ENCODE measurements at places on chromosomes 5 and 9. TPM values are rescaled to one million over a fixed set of nuclear protein-coding genes. Genes with fewer than 3 reads are reported as not detected.

Gene LCN10
- polyA plus RNA-seq = 7.8 TPM

Gene WWC1
- 28.6 TPM for polyA plus RNA-seq

Gene CDH10
- polyA plus RNA-seq = 0.52 TPM

Gene FBN2
- 21.8 TPM for polyA plus RNA-seq

Gene PCDHB5
- polyA plus RNA-seq = 2.1 TPM

Gene DOCK8
- polyA plus RNA-seq = 15.8 TPM

GRCh38 chr5:179530069-179530998 is 20.0 kb upstream of the RUFY1 start:
- peak; percentile 16 for DNase-seq
- no peaks in the 10 kb centered on the region for H3K36me3 ChIP-seq
- peak overlapping the region; percentile 43 for H3K4me3 ChIP-seq
- H3K4me1 ChIP-seq = no peaks in the 10 kb centered on the region
- peaks cover 10% of the 10 kb centered on the region for H3K27me3 ChIP-seq

DNA sequence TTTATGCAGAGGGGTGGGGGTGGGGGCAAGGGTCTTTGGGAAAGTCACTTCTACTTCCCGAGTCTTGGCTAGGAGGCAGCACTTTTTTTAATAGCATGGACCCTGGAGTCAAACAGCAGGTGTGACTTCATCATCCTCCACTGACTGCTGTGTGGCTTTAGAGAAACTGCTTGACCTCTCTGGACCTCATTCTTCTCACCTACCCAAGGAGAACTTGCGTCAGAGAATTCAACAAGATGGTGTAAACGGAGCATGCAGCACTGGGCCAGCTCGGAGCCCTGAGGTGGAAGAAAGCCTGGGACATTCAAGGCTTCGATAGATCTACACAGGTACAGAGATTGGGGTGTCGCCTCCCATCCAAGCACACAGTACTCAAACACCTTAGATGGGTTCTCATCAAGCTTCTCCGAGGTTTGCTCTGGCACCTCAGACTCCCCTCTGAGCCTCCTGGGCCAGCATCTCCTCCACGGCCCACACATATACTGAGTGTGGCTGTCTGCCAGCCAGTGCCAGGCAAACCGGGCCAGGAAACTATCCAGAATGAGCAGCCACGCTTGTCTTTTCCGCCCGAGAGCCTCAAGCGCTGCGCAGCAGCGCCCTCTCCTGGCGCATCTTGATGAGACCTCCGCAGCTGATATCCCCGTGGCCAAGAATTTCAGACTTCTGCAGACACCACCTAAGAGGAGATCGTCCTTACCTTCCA is 4.6 kb upstream of the SLC25A48 start:
- H3K4me3 ChIP-seq = no peak overlapping the region
- H3K27ac ChIP-seq = no peak overlapping the region
- H3K27me3 ChIP-seq = peaks cover 59% of the 10 kb centered on the region
- H3K36me3 ChIP-seq = no peaks in the 10 kb centered on the region
- peak; percentile 62 for DNase-seq
- no peaks in the 10 kb centered on the region for H3K4me1 ChIP-seq

GRCh38 chr5:59893429-59894227 is at the start of gene PDE4D:
Gene PDE4D, minus strand, starts transcription at chr5:59893726.
- peak; percentile 7 for DNase-seq
- peaks cover 43% of the 10 kb centered on the region for H3K27me3 ChIP-seq
- peaks cover 3% of the 10 kb centered on the region for H3K4me1 ChIP-seq
- H3K27ac ChIP-seq = no peak within 1 kb of the TSS

DNA sequence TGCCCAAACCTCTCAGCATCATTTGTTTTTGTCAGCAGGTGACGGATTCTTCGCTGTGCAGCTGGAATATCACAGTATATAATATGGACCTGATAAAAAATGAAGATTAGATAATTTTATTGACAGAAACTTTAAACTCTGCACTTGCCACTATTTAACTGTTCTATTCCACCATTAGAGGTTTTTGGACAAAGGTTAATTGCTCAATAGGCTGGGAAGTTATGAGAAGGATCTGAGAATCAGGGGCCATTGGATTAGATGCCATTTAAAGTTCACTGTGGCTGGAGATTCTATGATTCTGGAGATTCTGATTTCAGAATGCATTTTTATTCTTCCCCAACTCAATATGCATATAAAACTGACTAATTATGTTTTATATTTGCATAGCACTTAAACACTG is 59.8 kb upstream of the ANXA1 start:
- peak; percentile 21 for DNase-seq
- no peaks in the 10 kb centered on the region for H3K4me1 ChIP-seq
- no peaks in the 10 kb centered on the region for H3K27me3 ChIP-seq
- H3K4me3 ChIP-seq = no peak overlapping the region

DNA sequence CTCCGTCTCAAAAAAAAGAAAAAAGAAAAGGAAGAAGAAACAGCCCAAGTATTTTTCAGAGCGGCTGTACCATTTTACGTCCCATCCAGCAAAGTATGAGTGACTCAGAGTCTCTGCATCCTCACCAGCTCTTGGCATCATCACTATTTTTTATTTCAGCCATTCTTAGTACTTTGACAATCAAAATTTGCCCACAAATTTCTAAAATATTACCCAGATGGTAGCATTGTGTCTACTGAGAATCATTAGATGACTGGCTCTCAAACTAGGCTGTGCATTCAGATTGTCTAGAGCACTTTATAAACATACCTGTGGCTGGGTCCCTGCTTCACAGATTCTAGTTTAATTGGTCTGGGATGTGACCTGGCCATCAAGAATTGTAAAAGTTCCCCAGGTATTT is 21.6 kb upstream of the MELK start:
- no peaks in the 10 kb centered on the region for H3K36me3 ChIP-seq
- H3K4me3 ChIP-seq = no peak overlapping the region
- H3K4me1 ChIP-seq = no peaks in the 10 kb centered on the region
- H3K27ac ChIP-seq = no peak overlapping the region
- no peak for DNase-seq
- no peaks in the 10 kb centered on the region for H3K27me3 ChIP-seq

DNA sequence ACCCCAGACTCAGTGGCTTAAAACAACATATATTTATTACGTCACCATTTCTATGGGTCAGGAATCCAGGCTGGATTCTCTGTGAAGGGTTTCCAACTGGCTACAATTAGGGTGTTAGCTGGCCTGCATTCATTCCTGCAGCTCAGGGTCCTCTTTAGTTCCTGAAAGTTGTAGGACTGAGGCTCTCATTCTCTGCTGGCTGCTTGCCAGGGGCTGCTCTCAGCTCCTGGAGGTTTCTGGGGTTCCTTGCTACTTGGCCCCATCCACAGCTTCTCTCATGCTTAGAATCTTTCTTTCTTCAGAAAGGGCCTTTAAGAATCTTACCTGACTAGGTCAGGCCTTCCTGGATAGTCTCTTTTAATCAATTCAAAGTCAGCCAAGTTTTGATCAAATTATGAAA is 424.6 kb downstream of the GADD45G start:
- H3K4me3 ChIP-seq = no peak overlapping the region
- DNase-seq = no peak
- H3K27ac ChIP-seq = no peak overlapping the region
- H3K27me3 ChIP-seq = no peaks in the 10 kb centered on the region
- H3K36me3 ChIP-seq = no peaks in the 10 kb centered on the region

- H3K36me3 ChIP-seq = no peaks in the 10 kb centered on the region
- H3K4me3 ChIP-seq = no peak overlapping the region
- H3K4me1 ChIP-seq = no peaks in the 10 kb centered on the region
- H3K27me3 ChIP-seq = peaks cover 2% of the 10 kb centered on the region
Observed at GRCh38 chr5:135705141-135705631, 126.4 kb upstream of the CXCL14 start.

DNA sequence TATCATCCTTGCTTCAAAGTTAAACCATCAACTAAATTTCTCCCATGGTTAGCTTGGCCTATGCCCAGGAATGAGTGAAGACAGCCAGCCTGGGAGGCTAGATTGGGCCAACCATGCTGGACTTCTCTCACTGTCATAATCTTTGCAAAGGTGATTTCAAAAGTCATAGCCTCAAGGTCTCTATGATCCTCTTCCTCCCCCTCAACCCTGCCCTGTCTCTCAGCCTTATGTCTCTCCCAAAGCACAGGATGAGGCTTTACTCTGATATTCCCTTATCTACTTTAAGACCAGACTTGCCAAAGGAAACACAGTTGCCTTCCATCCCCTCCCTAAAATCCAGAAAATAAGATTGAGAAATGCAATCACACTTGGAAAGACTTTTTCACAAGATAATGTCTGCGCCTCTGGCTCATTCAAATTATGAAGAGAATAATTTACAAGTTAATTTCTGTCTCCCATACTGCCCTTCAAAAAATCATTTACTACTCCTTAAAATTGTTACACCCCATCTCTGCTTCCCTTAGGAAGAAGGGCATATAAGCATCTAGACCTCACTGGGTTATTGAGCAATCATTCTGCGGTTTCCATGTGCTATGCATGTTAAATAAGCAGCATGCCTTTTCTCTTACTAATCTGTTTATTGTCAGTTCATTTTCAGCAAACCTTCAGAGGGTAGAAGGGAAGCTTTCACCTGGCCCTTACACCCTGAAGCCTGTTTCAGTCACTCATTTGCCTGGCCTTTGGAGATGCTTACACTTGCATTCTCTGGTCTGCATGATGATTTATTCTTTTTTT is 113.8 kb upstream of the ANKRD55 start:
- no peaks in the 10 kb centered on the region for H3K27me3 ChIP-seq
- H3K4me3 ChIP-seq = no peak overlapping the region
- H3K27ac ChIP-seq = no peak overlapping the region
- H3K4me1 ChIP-seq = peaks cover 11% of the 10 kb centered on the region
- H3K36me3 ChIP-seq = no peaks in the 10 kb centered on the region
- no peak for DNase-seq

GRCh38 chr5:74938250-74938933 is 72.2 kb upstream of the FAM169A start:
- no peak for DNase-seq
- H3K36me3 ChIP-seq = no peaks in the 10 kb centered on the region
- H3K27me3 ChIP-seq = no peaks in the 10 kb centered on the region
- H3K4me3 ChIP-seq = no peak overlapping the region
- H3K4me1 ChIP-seq = peaks cover 44% of the 10 kb centered on the region
- H3K27ac ChIP-seq = peak overlapping the region; percentile 67

DNA sequence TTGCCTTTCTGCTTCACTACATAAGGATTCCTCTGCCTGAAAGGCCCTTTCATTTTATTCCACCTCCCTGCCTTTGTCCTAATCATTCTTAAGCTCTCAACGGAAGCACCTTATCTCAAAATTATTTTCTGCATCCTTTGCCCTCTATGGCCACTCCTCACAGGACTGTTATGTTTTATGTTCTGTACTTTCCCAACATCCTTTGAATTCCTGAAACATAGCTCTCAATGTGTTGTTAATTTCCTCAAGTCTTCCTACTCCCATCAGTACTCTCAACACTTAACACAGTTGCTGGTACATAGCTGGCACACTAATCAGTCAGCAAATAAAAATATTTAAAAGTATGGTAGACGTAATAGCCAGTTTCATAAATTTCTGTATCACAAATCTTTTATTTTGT is 193.0 kb downstream of the RFX3 start:
- H3K27me3 ChIP-seq = no peaks in the 10 kb centered on the region
- DNase-seq = no peak
- H3K4me1 ChIP-seq = no peaks in the 10 kb centered on the region
- H3K27ac ChIP-seq = no peak overlapping the region
- no peaks in the 10 kb centered on the region for H3K36me3 ChIP-seq
- H3K4me3 ChIP-seq = no peak overlapping the region

GRCh38 chr9:94145640-94146039 is 61.4 kb downstream of the PTPDC1 start:
- H3K36me3 ChIP-seq = no peaks in the 10 kb centered on the region
- H3K27me3 ChIP-seq = no peaks in the 10 kb centered on the region
- H3K4me3 ChIP-seq = no peak overlapping the region
- no peaks in the 10 kb centered on the region for H3K4me1 ChIP-seq
- no peak for DNase-seq

DNA sequence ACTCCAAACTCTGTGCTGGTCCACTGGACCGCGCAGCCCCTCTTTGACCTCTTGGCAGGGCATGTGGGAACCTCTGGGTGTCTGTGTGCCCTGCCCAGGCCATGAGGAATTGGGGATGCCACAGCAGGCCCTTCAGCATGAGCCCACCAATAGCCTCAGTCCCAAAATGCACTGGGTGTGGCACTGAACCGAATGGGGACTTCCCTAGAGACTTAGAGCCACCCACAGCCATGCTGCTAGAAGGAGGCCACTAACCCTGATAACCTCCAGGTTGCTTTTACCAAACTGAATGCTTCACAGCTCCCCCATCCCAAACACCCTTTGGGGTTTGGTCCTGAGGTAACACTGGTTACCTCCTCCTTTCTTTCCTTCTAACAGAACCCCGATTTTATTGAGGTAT is 302.7 kb downstream of the PIK3R1 start:
- DNase-seq = no peak
- no peak overlapping the region for H3K4me3 ChIP-seq
- H3K27ac ChIP-seq = no peak overlapping the region
- H3K36me3 ChIP-seq = no peaks in the 10 kb centered on the region
- H3K4me1 ChIP-seq = no peaks in the 10 kb centered on the region

- H3K36me3 ChIP-seq = peaks cover 9% of the 10 kb centered on the region
- H3K27ac ChIP-seq = peak overlapping the region; percentile 20
- no peaks in the 10 kb centered on the region for H3K27me3 ChIP-seq
- peaks cover 17% of the 10 kb centered on the region for H3K4me1 ChIP-seq
Observed at GRCh38 chr9:34362614-34363214, 14.0 kb downstream of the MYORG start.

DNA sequence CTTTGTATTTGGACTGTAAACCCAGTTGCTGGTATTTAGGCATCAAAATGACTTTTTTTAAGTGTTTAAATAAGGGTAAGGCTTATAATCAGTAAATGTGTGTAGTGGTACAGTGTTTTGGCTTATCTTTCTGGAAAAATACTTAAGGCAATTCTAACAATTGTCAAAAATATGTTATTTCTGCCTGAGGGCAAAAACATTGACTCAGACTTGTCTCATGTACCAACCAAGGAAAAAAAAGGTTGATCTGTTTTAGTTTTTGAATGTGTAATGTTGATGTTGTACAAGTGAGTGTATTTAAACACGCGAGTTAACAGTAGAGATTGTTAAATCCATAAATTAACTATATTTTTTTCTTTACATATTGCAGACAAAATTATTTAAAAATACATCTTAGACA is 277.8 kb upstream of the TYRP1 start:
- H3K4me1 ChIP-seq = no peaks in the 10 kb centered on the region
- H3K27ac ChIP-seq = no peak overlapping the region
- H3K36me3 ChIP-seq = no peaks in the 10 kb centered on the region
- H3K27me3 ChIP-seq = no peaks in the 10 kb centered on the region

DNA sequence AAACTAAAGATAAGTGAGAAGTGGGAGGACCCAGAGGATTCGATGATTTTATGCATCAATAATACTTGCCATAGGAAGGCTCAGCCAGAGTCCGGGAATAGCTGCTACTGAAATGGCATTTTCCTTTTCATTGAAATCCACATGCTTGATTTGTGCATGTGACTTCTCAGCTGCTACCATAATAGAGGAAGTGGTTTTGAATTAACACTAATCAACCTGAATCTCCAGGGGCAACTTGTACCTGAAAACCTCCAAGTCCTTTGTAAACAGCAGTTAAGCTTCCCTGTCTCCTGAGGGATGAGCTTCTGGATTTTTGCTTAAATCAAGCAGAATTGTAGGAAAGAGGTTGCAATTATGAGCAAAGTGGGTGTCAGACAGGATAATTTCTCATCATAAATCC is 124.9 kb downstream of the PPP2R2B start:
- no peaks in the 10 kb centered on the region for H3K27me3 ChIP-seq
- H3K4me3 ChIP-seq = no peak overlapping the region
- no peak for DNase-seq
- H3K4me1 ChIP-seq = no peaks in the 10 kb centered on the region

GRCh38 chr9:136049491-136050265 is 45.4 kb downstream of the NACC2 start:
- H3K27me3 ChIP-seq = peaks cover 10% of the 10 kb centered on the region
- H3K4me3 ChIP-seq = no peak overlapping the region
- no peak for DNase-seq
- peaks cover 37% of the 10 kb centered on the region for H3K36me3 ChIP-seq
- no peak overlapping the region for H3K27ac ChIP-seq

GRCh38 chr9:27572918-27573633 is at the start of gene C9orf72:
Gene C9orf72, minus strand, starts transcription at chr9:27573481. Its CDS starts 6,361 bp downstream, at chr9:27567120.
- H3K4me3 ChIP-seq = peak within 1 kb of the TSS; percentile 89
- peak within 1 kb of the TSS; percentile 97 for H3K27ac ChIP-seq
- no peaks in the 10 kb centered on the region for H3K36me3 ChIP-seq

All from large intestine (tissue), 12 donors.